ENCODE measurements at places on chromosomes 12 and 14. TPM values are rescaled to one million over a fixed set of nuclear protein-coding genes. Genes with fewer than 3 reads are reported as not detected.
A peak's percentile ranks its signal among the peaks of the same experiment; 100 is the strongest.

GRCh38 chr14:100866666-100867630 is 36.6 kb downstream of the RTL1 start:
- peaks cover 16% of the 10 kb centered on the region for H3K27me3 ChIP-seq
- H3K27ac ChIP-seq = no peak overlapping the region
- DNase-seq = peak; percentile 5
- H3K36me3 ChIP-seq = no peaks in the 10 kb centered on the region
- H3K4me3 ChIP-seq = no peak overlapping the region

The ACOT6 gene
- total RNA-seq = not detected

The TMEM253 gene
- 1.3 TPM for total RNA-seq

The KITLG gene
- total RNA-seq = 13.0 TPM

GRCh38 chr12:39764944-39765560 is 145.4 kb upstream of the ABCD2 start:
- no peak for DNase-seq
- H3K4me1 ChIP-seq = peaks cover 25% of the 10 kb centered on the region
- no peaks in the 10 kb centered on the region for H3K27me3 ChIP-seq
- no peak overlapping the region for H3K4me3 ChIP-seq

The ERO1A gene
- 38.4 TPM for total RNA-seq

Measured in mesothelial cell of epicardium (in vitro differentiated cells).